NCI-H1436 (cell line): ENCODE measurements at places on chromosomes 11 and 22.

DNA sequence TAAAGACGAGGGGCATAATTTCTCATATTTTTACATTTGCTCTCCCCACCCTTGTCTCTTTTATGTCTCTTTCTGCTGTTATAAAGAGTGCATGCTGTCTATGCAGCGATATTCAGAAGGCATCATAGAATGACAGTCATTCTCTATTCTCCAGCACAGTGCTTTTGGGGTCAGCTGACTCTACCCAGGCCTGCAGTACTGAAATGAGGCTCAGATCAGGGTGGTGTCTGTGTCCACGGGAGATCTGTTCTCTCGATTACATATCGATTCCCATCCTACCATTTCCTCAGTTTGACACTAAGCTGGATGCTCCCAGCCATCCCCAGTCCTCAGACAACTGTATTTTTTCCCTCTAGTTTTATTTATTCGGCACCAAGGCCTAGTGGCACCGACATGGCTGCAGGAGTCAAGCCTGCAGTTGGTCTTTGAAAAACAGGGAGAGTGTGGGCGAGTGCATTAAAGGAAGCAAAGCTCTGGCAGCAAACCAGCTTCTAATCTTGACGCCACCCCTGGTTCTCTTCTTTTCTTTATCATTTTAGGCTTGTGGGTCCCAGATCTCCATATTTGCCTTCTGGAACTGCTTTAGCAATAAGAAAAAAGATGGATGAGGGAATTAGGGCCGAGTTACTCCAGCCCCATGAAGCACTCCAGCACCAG, 71.6 kb upstream of the PICALM start:
- DNase-seq = no peak

GRCh38 chr22:22849640-22850610, 37.7 kb upstream of the IGLL5 start:
- DNase-seq = no peak

GRCh38 chr22:35392357-35392756, 7.6 kb upstream of the MCM5 start:
- DNase-seq = no peak

DNA sequence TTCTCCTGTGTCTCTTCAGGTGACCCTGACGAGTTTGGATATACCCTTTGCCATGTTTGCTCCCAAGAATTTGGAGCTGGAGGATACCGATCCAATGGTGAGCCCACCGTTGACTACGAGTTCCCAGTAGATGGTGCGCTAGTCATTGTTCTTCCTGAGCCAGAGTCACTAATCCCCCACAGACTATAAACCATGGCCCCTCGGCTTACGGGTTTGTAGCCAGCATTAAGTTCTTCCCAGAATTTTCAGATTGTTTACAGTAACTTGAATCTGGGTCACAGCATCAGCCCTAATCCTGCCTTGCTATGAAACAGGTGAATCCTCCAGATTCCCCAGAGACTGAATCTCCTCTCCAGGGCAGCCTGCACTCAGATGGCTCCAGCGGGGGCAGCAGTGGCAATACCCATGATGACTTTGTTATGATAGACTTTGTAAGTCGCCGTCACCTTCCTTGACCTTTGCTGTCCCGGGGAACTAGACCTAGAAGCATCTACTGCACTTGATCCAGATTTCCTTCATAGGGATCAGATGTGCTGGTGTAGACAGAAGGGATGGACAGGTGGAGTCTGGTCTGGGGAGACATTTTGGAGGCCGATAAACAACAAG, 31.8 kb downstream of the ARHGAP1 start:
- DNase-seq = no peak

DNA sequence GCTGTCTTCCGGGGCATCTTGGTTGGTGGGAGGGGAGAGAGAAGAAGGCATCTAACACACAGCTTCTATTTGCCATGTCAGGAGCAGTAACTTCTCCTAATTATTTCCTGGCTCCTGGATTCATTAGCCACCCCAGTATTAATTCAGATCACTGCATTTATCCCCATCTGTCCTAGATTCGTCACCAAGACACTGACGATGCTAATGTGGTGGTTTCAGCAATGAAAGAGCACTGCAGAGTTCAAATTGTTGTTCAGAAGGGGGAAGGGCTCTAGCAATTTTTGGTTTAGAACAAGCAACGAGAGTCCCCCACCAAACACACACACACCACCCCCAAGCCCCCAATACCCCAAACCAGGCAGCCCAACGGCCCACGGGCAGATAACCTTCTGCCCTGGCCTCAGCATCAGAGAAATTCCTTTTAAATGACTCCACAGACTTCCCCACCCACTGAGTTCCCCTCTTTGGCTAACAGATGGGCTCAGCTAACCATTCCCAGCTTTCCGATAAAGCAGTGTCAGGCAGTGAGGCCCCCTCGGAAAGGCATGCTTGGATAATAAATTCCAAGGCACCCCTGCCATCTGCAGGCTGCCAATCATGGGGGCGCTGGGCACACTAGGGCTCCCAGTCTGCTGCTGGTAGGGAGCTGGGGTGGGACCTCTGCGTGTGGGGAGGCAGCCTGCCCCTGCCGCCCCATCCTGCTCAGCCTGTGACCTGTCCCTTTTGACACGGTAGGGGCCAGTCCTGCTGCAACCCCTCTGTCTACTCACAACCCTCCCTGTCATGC, 453.5 kb downstream of the MIAT start:
- no peak for DNase-seq

GRCh38 chr22:20636075-20636812, 128.8 kb downstream of the MED15 start:
- DNase-seq = no peak

DNA sequence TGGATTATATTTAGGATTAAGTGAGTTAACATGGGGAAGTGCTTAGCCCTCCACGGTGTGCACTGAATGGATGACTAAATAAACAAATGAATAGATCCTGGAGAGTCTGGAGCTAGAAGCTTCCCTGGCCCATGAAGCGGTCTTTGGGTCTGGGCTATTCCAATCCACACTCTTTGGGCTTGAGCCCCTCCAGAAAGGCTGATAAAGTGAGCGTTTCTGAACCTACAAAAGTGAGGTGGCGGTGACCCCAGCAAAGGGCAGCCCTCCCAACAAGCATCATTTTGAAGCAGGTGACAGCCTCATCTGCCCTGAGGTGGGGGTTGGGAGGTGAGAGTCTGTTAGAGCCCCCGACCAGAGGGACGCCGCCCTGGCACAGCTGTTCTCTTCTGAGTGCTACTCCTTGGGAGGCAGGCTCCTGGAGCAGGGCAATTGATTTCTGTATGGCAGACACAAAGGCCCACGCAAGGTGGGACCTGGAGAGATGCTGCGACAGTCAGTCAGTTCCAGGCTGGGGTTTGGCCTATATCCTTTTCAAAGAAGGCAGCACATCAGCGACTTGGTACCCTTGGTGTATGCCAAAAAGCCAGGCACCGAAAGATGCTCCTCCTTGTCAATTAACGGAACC, 157.8 kb downstream of the CACNA1I start:
- no peak for DNase-seq
